GM12878 (cell line): ENCODE measurements at places on chromosomes 16 and 17. TPM values are rescaled to one million over a fixed set of nuclear protein-coding genes. Genes with fewer than 3 reads are reported as not detected.
A peak's percentile ranks its signal among the peaks of the same experiment; 100 is the strongest.

Gene C17orf100
- total RNA-seq, result 2.1 and 3.2 TPM in 2 replicates

GRCh38 chr17:76535788-76536510 is 1.6 kb downstream of the CYGB start:
- no peak for DNase-seq
- no peaks in the 10 kb centered on the region for H3K36me3 ChIP-seq
- no peak overlapping the region for H3K4me3 ChIP-seq
- no peak overlapping the region for H3K27ac ChIP-seq
- H3K4me1 ChIP-seq, result no peaks in the 10 kb centered on the region

DNA sequence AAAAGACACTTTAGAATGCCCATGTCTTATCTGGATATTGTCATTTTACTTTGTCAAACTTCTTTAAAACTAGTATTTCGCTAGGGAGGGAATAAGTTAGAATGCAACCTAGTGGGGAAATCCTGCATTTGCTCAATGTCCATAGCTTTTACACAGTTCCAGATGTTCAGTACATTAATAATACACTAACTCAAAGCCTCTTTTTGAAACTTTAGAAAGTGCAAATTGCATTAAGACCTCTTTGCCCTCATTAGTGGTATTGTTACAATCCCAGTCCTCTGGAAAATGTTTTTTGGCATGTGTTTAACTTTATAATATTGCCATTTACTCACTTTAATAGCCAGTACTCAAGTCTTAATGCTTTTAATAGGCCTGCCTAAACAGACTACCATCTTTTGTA is 106.8 kb downstream of the BRIP1 start:
- H3K4me3 ChIP-seq, result no peak overlapping the region
- no peak for DNase-seq
- peaks cover 20% of the 10 kb centered on the region for H3K4me1 ChIP-seq
- 0 out of 2 replicates have a peak, but pooled peaks cover 2% of the 10 kb centered on the region for H3K36me3 ChIP-seq
- H3K27me3 ChIP-seq, result no peaks in the 10 kb centered on the region
- H3K27ac ChIP-seq, result peak overlapping the region; percentile 9

GRCh38 chr16:53053967-53054669 is 673 bp upstream of the CHD9 start:
- DNase-seq, result no peak
- H3K27ac ChIP-seq, result peak overlapping the region; percentile 74

DNA sequence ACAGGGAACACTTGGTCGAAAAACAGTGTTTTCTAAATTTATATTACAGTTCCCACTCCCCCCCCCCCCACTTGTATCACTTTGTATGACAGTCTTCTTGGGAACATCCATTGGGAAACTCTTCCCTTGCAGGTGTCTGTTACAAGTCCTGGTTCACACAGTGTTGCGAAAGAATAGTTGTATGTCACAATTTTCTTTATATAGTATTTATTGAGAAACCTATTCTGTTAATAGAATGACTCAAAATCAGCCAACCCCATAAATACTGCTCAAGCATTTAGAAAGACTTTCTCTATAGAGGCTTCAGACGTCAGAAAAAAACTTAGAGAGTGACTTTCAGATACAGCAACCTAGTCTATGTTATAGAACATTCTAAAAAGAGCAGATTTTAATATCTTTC is 414.4 kb downstream of the WWOX start:
- H3K27me3 ChIP-seq, result no peaks in the 10 kb centered on the region
- H3K4me1 ChIP-seq, result no peaks in the 10 kb centered on the region
- H3K4me3 ChIP-seq, result no peak overlapping the region
- H3K36me3 ChIP-seq, result no peaks in the 10 kb centered on the region
- H3K27ac ChIP-seq, result no peak overlapping the region

Gene MYOCD
- not detected in 2 replicates for total RNA-seq

DNA sequence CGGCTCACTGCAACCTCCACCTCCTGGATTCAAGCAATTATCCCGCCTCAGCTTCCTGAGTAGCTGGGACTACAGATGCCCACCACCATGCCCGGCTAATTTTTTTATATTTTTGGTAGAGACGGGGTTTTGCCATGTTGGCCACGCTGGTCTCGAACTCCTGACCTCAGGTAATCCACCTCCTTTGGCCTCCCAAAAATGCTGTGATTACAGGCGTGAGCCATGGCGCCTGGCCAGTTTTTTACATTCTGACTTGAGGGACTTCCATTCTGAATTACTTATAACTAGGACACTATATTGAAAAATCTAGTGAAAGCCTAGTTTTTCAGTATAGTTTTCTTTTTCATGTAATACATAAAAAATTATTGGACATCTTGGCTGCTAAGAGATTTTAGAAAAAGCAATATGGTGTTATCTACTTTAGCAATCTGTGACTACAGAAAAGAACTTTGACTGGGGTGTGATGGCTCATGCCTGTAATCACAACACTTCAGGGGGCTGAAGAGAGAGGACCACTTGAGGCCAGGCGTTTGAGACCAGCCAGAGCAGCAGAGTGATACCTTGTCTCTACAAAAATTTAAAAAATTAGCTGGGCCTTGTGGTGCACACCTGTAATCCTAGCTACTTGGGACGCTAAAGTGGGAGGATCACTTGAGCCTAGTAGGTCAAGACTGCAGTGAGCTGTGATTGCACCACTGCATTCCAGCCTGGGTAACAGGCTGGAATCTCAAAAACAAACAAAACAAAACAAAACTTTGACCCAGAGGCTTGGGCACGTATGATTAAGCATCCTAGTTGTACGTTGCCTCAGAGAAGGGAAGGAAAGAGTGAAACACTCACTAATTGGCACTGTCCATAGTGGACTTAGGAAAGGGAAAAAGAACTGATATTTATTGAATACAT is 26.8 kb upstream of the GOSR1 start:
- H3K36me3 ChIP-seq, result no peaks in the 10 kb centered on the region; the same call in none of the 2 replicates
- no peaks in the 10 kb centered on the region for H3K4me1 ChIP-seq
- DNase-seq, result no peak
- H3K27me3 ChIP-seq, result no peaks in the 10 kb centered on the region
- H3K4me3 ChIP-seq, result no peak overlapping the region

DNA sequence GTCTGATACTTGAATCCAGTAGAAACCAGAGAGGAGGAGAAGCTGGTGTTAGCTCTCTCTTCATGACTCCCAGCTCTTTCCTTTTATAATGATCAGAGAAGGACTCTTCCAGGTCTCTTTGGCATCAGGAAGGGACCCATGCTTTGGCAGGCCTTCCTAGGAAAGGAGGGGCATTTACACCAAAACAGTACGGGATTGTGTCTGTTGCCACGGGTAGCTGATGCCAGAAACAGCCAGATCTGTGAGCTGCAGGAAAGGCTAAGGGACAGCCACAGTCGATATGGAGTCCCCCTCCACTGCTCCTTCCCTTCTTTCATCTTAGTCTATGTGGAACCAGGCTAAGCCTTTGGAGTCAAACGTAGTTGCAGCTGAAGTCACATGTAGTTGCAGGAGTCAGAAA is 9.3 kb downstream of the CEP295NL start:
- H3K27me3 ChIP-seq, result no peaks in the 10 kb centered on the region
- no peak overlapping the region for H3K4me3 ChIP-seq
- no peaks in the 10 kb centered on the region for H3K36me3 ChIP-seq
- H3K27ac ChIP-seq, result no peak overlapping the region

DNA sequence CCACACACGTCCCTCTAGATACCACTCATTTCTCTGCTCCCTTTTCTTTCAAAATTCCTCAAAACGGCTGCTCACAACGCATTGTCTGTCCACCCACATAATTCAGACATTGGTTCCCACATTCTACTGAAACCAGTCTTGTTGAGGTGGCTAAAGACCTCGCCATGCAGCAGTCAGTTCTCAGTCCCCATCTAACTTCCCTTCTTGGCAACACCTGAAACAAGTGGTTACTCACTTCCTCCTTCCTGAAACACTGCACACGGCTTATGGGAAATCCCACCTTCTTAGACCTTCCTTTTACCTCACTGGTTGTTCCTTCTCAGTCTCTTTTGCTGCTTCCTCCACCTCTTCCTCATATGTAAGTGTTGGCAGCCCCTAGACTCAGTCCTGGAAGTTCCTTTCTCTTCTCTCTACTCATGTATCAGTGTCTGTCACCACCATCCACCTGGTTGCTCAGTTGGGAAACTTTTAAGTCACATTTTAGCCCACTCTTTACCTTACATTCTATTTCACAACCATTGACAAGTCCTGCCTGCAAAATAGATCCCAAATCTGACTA is 277.1 kb downstream of the CEP112 start:
- no peaks in the 10 kb centered on the region for H3K36me3 ChIP-seq
- H3K4me1 ChIP-seq, result peaks cover 7% of the 10 kb centered on the region
- DNase-seq, result peak; percentile 81
- H3K4me3 ChIP-seq, result no peak overlapping the region

- H3K27me3 ChIP-seq, result no peaks in the 10 kb centered on the region
- peak overlapping the region; percentile 97 for H3K4me3 ChIP-seq
- peaks cover 9% of the 10 kb centered on the region; the same call in 1 of the 2 replicates for H3K36me3 ChIP-seq
- H3K27ac ChIP-seq, result peak overlapping the region; percentile 82; the same call in 1 of the 2 replicates
Observed at GRCh38 chr17:80262291-80262690, 1.6 kb downstream of the RNF213 start.

DNA sequence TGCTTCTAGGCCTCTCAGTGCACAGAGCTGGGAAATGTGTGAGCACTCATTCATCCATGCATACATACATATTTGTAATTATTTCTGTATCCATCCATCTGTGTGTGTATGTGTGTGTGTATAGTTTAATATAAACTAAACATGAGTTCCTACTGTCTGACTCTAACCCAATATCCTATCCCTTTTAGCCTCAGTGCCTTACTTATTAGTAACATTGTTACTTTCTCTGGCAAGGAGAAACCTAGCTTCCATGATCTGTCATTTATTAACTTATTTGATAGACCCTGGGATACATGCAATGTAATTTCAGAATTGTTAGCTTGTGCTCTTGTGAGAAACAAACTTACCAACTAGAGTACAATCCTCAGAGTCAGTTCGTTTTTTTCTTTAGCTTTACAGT is 59.0 kb upstream of the WSCD1 start:
- no peaks in the 10 kb centered on the region for H3K4me1 ChIP-seq
- H3K4me3 ChIP-seq, result no peak overlapping the region
- no peak for DNase-seq
- no peak overlapping the region for H3K27ac ChIP-seq
- no peaks in the 10 kb centered on the region; the same call in 1 of the 2 replicates for H3K27me3 ChIP-seq
- H3K36me3 ChIP-seq, result no peaks in the 10 kb centered on the region

- H3K4me1 ChIP-seq, result no peaks in the 10 kb centered on the region
- no peak for DNase-seq
- H3K27me3 ChIP-seq, result no peaks in the 10 kb centered on the region; the same call in 1 of the 2 replicates
Observed at GRCh38 chr16:49311823-49312222, 30.2 kb upstream of the CBLN1 start.

Gene VWA3A
- not detected in 2 replicates for total RNA-seq

DNA sequence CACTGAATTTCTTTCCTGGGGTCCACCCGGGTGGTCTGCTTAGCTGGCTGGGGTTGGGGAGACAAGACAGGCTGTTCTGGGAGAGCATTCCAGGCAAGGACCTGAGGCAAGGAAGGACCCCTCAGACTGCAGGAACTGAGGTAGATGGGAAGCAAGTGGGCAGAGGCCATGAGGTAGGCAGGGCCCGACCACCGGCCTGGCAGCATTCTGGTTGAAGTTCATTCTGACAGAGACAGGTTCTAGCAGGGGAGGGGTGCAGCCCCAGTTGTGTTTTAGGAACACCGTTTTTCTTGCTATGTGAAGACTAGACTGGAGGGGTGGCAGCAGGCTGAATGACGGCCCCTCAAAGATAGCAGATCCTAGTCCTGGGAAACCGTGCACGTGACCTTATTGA is 17.5 kb downstream of the B9D1 start:
- no peak for DNase-seq
- H3K36me3 ChIP-seq, result no peaks in the 10 kb centered on the region
- no peak overlapping the region for H3K27ac ChIP-seq
- no peak overlapping the region for H3K4me3 ChIP-seq
- no peaks in the 10 kb centered on the region; the same call in 1 of the 2 replicates for H3K27me3 ChIP-seq

- H3K36me3 ChIP-seq, result peaks cover 18% of the 10 kb centered on the region
- peak overlapping the region; percentile 51 for H3K4me3 ChIP-seq
- peak overlapping the region; percentile 94 for H3K27ac ChIP-seq
- DNase-seq, result no peak
- H3K4me1 ChIP-seq, result peaks cover 42% of the 10 kb centered on the region
Observed at GRCh38 chr16:14608604-14609003, 21.5 kb downstream of the PARN start.

DNA sequence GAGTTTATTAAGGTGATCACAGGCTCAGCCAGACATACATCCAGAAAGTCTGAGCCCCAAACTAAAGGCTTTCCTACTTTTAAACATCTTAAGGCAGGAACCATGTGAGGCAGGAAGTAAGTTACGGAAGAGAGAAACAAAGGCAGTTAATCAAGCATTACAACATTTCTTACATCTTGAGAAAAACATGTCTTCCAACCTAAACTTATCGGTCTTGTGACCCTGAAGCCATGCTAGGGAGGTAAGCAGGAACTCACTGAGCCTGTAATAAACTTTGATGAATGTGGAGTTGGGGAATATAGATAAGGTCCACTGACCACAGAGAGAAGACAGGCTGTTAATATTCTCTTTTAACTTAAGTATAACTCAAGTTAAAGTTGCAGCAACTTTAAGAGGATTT is 3.5 kb upstream of the ACSM3 start:
- H3K27me3 ChIP-seq, result no peaks in the 10 kb centered on the region
- H3K36me3 ChIP-seq, result no peaks in the 10 kb centered on the region
- DNase-seq, result no peak
- H3K27ac ChIP-seq, result no peak overlapping the region

DNA sequence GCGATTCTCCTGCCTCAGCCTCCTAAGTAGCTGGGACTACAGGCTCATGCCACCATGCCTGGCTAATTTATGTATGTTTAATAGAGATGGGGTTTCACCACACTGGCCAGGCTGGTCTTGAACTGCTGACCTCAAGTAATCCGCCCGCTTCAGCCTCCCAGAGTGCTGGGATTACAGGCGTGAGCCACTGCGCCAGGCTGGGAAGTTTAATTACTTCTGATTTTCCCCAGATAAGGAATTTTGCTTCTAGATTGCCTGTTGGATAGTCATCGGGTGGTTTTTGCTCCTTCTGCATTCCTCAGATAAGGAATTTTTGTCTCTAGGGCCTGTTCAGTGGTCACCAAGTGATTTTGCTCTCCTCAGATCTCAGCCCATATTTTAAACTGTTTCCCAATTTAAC is 112.5 kb downstream of the MAP2K4 start:
- no peak overlapping the region for H3K27ac ChIP-seq

DNA sequence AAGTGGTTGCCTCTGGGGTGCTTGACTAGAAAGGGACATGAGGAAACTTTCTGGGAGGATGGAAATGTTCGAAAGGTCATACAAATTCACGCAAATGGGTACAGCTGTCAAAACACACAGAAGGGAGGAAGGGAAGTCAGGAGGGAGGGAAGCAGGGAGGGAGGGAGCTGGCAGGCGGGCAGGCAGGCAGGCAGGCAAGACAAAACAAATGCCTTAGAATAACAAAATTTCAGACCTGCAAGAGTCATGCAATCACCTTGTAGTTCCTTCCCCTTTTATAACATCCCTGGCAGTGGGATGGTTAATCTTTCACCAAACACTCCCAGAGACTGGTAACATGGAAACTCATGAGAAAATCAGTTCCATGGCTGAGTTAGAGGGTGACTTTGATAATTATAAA is 189.2 kb downstream of the STX8 start:
- no peaks in the 10 kb centered on the region for H3K36me3 ChIP-seq
- peaks cover 8% of the 10 kb centered on the region for H3K4me1 ChIP-seq
- DNase-seq, result no peak
- no peak overlapping the region for H3K4me3 ChIP-seq
- no peak overlapping the region for H3K27ac ChIP-seq
- H3K27me3 ChIP-seq, result no peaks in the 10 kb centered on the region

- no peak for DNase-seq
- no peak overlapping the region for H3K27ac ChIP-seq
- no peaks in the 10 kb centered on the region for H3K4me1 ChIP-seq
- H3K4me3 ChIP-seq, result no peak overlapping the region
- H3K36me3 ChIP-seq, result no peaks in the 10 kb centered on the region
Observed at GRCh38 chr16:73483076-73483791, 435.3 kb upstream of the ZFHX3 start.
